Omental fat pad (tissue), 4 donors: ENCODE measurements at places on chromosomes 13 and 19. TPM values are rescaled to one million over a fixed set of nuclear protein-coding genes. Genes with fewer than 3 reads are reported as not detected.

The CYP4F2 gene
- not detected for total RNA-seq

The BEST2 gene
- not detected for total RNA-seq

The ETV2 gene
- not detected for total RNA-seq

The OCEL1 gene
- total RNA-seq = 8.9 TPM
